ENCODE measurements at places on chromosomes 13 and 19.
A peak's percentile ranks its signal among the peaks of the same experiment; 100 is the strongest.

- DNase-seq = no peak
Measured at GRCh38 chr13:46392967-46393366, 5.9 kb upstream of the RUBCNL start.

- DNase-seq = no peak
Measured at GRCh38 chr19:7582446-7582845, 13.2 kb upstream of the CAMSAP3 start.

DNA sequence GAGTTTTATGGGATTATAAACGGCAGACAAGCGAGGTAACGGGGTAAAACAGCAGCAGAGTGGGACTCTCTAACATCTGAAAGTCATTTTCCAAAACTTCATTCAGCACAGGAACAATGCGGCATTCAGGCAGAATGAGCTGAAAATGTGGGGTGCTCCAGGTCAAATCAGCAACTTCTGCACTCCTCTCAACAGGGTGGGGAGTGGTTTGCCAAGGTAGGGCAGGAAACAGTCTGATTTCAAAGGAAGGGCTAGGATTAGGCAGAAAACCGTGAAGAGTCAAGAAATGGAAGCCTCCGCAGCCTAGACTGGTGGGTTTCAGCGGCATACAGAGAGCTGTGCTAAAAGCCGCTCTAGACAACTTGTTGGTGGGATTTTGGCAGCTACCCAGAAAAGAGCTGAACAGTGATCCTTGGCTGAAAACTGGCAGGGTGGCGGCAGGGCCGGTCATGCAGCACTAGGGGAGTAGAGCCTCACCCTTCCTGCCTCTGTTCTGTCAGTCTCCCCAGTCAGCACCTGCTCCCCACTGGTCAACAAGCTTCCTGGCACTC, 154.2 kb upstream of the KLF12 start:
- peak; percentile 53 for DNase-seq

DNA sequence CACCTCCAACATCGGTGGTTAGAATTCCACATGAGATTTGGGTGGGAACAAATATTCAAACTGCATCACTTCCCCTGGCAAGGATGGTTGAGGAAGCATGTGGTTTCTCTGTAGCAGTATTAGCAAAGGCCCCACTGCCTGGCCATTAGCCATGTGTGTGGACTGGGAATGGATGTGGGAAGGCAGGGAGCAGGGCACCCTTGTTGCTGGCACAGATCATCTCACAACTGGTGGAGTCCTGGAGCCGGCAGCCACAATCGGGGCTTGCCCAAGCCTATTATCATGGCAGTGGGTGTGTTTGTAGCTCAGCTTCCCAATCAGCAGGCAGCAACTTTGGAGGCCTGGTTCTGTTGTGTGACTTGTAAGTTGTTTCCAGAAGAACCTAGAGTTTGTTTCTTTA, 391.9 kb downstream of the DLEU7 start:
- no peak for DNase-seq

DNA sequence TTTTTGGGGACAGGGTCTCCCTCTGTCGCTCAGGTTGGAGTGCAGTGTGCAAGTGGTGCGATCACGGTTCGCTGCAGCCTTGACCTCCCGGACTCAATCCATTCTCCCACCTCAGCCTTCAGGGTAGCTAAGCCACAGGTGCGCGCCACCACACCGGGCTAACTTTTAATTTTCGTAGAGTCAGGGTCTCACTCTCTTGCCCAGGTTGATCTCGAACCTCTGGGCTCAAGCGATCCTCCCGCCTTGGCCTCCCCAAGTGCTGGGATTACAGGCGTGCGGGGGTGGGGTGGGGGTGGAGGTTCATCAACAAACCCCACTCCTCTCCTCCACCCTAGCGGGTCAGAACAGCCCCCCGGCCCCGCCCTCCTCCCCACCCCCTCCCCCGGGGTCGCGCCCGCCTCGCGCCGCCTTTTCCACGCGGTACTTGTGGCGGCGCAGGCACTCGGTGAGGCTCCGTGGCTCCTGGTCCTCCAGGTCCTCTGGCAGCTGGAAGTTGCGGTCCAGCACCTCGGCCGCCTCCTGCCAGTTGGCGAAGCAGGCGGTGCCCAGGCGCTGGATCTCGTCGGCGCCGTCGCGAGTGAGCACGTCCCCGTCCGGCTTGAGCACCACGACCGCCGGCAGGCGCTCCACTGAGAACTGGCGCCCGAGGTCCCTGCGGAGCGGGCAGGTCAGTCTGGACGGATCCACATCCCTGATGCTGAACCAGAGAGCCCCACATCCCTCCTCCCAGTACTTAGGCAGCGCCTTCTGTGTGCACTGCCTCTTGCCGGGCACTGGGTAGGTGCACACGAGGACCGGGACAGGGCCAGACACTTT, 5.2 kb downstream of the NXNL1 start:
- no peak for DNase-seq

GRCh38 chr13:96388598-96388997, 298.7 kb downstream of the HS6ST3 start:
- no peak for DNase-seq

DNA sequence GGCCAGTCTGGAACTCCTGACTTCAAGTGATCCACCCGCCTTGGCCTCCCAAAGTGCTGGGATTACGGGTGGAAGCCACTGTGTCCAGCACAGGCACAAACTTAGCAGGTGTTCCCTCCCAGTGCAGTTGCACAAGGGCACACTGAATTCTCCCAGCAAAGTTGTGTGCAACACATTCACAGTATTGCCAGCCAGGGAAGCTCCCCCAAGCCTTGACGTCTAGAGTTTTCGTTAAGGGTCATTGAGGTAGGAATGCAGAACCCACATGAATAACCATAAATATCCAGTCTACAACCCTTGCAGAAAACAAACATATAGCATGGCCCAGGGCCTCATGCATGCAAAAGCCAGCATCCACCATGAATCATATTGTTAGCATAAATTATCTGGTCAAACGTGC, 3.3 kb upstream of the AURKC start:
- no peak for DNase-seq

- no peak for DNase-seq
Measured at GRCh38 chr13:105207572-105208293, 1327.7 kb downstream of the EFNB2 start.

GRCh38 chr13:79429309-79429708, 23.3 kb upstream of the RBM26 start:
- no peak for DNase-seq

- DNase-seq = no peak
Measured at GRCh38 chr19:4052114-4052992, 14.3 kb downstream of the ZBTB7A start.

- no peak for DNase-seq
Measured at GRCh38 chr13:106515635-106516254, 19.7 kb downstream of the EFNB2 start.

- DNase-seq = no peak
Measured at GRCh38 chr13:74258961-74259360, 124.8 kb upstream of the KLF12 start.

DNA sequence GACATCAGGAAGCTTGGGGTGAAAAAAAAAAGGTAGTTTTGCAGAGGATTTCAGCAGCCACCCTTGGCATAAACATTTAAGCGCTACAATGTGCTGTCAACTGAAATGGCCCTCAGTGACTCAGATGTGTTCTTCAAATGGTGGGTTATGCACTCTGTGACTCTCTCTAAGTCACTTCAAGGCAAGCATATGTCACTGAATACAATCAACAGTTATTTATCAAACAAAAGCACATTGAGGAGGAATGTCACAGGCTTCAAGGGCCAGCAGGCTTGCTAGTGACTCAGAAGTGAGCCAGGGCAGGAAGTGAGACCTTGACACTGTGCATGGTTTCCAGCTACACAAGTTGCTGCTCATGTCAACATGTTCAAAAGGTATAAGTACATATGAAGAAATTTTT, 523.7 kb upstream of the HTR2A start:
- no peak for DNase-seq

DNA sequence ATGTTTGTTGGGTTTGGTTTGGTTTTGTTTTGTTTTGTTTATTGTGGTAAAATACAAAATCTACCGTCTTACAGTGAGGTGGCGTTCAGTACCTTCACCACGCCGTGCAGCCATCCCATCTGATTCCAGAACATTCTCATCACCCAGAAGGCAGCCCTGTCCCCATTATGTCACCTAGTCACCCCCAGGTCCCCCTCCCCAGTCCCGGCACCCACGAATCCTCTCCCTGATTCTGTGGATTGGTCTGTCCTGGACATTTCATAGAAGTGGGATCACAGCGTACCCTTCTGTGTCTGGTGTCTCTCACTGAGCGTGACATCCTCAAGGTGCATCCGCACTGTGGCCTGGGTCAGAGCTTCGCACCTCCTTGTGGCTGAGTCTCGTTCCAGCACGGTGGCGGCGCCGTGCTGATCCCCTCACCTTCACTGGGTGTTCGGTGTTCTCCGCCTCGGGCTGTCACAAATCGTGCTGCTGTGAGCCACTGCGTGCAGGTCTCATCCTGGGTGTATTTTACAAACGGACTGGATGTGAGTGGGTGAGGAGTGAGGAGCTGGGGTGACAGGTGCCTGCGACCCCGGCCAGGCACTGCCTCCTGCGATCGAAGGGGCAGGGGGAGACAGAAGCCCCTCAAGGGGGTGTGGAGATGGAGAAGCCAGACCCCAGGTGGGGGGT, 580 bp upstream of the TEKTIP1 start:
- DNase-seq = no peak

- no peak for DNase-seq
Measured at GRCh38 chr13:93289053-93289452, 62.4 kb downstream of the GPC6 start.

GRCh38 chr19:58394821-58395219, 636 bp upstream of the RNF225 start:
- no peak for DNase-seq

DNA sequence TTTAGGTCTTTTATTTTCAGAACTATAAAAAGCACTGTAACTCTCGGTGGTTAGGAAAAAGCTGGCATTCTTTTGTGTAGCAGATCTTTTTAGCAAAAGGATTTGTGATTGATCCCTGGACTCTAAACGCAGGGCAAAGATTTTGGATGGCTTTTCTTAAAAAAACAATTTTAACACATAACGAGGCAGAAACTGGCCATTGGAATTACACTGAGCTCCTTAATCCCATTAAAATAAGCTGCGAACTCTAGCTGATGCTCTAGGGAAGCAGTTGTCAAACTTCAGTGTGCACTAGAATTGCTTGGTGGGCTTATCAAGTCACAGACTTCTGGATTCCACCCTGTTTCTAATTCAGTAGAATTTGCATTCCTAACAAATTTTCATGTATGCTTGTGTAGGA, 33.8 kb upstream of the NDFIP2 start:
- DNase-seq = no peak

DNA sequence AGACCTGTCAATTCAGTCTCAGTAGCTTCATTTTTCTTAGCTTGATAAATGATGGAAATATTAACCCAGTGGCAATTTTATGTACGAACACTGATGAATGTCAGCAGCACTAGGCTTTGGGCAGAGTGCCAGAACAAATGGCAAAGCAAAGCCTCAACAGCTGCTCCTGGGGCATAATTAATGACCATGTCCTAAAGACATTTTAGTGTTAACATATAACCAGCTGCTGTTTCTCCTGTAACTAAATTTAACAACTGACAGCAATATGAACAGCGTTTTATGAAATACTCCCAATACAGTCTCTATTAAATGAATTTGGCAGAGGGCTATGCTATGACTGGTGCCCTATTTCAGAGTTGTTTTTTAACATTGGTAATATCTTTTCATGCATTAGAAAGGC, 47.1 kb downstream of the ZNF568 start:
- no peak for DNase-seq

- no peak for DNase-seq
Measured at GRCh38 chr13:42803563-42804204, 22.3 kb downstream of the FAM216B start.

DNA sequence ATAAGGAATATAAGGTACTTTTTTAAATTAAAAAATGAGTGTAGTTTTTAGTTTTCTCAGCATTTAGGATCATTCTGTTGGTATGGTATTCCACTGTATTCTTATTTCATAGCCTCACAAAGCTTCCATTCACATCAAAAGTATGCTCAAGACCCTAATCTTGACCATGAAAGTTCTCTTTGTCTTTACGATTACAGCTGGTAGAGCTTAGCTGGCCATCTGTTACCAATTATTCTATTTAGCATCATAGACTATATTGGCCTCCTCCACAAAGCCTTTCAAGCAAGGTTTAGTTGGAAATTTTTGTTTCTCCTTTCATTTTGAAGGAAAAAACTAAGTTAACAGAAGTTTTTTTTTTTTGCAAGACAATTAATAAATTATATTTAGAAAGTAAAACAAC, 245.1 kb downstream of the KCTD12 start:
- DNase-seq = no peak

DNA sequence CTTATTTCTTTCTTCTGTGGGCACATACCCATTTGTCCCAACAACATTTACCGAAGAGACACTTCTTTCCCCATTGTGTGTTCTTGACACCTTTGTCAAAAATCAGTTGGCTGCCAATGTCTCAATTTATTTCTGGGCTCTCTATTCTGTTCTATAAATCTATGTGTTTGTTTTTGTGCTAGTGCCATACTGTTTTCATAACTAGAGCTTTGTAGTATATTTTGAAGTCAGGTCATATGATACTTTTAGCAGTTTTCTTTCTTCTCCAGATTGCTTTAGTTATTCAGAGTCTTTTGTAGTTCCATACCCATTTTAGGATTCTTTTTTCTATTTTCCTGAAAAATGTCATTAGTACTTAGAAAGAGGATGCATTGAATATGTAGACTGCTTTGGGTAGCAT, 1276.3 kb downstream of the SLITRK1 start:
- DNase-seq = no peak

GRCh38 chr19:54673222-54673621, 10.4 kb downstream of the LILRB4 start:
- peak; percentile 59 for DNase-seq

DNA sequence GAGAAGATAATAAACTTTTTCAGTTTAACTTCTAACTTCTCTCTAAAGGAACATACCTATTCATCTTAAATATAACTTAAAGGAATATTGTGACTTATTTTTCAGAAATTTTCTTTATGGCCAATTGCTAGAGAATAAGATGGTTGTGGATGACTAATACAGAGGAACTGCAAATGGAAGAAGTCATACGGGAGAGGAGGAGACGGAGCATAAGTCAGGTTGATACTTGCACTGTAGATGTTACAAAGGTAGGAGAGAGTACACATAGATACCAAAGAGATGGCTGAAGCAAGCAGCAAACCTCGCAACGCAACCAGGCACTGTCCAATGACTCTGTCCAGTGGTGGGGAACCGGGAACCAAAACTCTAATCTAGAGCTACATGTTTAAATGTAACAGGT, 963.4 kb downstream of the PCDH9 start:
- no peak for DNase-seq
